ENCODE measurements at places on chromosomes 3 and 15.

DNA sequence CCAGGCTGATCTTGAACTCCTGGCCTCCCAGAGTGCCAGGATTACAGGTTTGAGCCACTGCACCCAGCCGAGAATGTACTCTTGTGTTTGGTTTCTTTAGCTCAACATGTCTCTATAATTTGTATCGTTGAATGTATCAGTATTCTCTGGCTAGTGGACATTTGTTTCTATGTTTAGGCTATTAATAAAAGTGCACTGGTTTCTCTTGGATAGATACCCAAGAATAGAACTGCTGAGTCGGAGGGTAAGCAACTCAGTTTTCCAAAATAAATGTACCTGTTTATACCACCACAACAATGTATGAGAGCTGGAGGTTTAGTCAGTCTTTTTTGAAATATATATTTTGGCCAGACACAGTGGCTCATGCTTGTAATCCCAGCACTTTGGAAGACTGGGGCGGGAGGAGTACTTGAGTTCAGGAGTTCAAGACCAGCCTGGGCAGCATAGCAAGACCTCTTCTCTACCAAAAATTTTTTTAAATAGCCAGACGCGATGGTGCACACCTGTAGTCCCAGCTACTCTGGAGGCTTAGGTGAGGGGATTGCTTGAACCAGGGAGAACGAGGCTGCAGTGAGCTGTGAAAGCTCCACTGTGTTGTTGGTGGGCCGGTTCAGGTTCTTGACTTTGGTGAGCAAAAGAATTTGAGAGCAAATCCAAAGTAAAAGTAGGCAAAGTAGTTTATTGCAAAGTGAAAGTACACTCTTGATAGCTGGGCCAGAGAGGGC is 7.7 kb upstream of the IVD start:
- DNase-seq = no peak

GRCh38 chr15:30990036-30990435 is 1.4 kb downstream of the MTMR10 start:
- no peak for DNase-seq

- no peak for DNase-seq
Measured at GRCh38 chr3:100992231-100993012, 799 bp downstream of the ABI3BP start.

- DNase-seq = no peak
Measured at GRCh38 chr3:125675791-125676190, 80.5 kb upstream of the OSBPL11 start.

DNA sequence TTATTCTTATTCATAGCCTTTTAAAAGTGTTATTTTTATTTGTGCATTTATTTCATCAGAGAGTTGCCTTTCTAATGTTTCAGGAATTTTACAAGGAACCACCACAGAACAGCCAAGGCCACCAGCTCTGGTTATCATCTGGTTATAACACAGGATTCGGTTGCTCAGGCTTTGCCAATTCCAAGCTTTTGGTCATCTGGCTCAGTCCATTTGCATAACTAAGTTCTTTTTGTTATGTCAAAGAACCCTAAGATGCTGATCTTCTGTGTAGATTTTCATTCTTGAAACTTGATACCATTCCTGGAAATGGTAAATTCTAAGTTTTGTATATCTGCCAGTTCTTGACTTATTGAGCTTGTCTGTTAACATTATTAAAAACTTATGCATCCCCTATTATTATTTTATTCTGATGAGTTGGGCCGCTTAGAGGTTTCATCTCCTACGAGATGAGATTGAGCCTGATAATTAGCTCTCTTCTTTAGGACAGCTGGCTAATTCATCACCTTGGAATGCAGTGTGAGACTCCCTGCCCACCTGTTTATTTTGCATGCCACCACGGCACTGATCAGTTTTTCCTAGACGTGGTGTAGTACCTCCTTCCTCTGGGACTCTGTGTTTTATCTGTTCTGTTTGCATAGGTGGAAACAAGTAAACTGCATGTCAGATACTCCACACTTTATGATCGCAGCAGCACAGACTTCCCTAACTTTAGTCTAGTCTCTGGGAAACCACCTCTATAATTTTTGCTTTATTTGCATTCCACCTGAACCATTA is 264.8 kb downstream of the SLCO3A1 start:
- DNase-seq = no peak

DNA sequence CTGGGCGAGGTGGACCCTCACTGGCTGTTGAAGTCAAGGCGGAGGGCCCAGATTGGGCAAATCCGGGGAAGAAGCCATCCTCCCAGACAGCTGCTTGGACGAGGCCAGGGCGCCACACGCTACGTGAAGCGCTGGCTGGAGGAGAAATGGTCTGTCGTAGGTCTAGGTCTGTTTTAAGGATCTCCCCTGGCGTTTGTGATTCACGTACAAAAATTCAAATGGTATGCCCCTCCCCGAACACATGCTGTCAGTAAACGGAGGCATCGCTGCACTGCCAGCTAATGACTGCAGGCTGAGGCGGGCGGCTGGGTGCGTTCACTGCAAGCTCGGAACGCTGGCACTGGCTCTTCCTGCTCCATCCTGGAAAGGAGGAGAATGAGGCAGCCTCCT is 69.9 kb downstream of the EPHB3 start:
- DNase-seq = no peak

DNA sequence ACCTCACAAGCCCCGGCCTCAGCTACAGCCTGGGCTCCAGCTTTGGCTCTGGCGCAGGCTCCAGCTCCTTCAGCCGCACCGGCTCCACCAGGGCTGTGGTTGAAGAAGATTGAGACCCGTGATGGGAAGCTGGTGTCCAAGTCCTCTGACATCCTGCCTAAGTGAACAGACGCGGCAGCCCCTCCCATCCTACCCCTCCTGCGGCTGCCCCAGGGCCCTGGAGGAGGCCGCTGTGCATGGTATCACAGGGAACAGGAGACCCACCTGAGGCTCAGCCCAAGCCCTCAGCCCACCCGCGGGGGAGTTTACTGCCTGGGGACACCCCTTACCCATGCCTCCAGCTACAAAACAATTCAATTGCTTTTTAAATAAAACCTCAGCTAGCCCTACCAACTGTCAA is 6.0 kb upstream of the LARP6 start:
- DNase-seq = no peak

DNA sequence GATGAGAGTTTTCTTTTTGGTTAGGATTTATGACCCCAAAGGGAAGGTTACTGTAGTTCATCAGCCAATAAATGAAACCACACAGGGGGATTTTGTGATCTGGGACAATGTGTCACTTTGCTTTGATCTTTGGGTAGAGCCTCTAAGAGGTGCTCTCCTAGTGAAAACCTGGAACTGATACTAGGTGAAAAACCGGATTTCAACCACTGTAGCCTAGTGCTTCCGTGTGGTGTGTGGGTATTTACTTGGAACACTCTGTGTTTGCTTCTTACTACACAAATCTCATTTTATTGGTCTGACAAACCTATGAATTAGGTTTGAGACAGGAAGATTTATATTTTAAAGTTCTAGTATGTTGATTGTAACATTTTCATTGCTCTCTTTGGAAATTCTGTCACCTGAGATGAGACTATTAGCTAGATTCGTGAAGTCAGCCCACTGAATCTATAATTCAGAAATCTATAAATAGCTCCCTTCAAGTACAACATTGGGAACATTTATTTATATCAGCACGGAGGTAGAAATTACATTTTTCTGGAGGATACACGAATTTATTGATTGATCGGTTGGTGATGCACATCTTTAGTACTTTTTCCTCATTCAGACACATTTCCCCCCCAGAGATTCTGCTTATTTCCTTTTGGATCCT is 119.8 kb downstream of the AKAP13 start:
- no peak for DNase-seq

DNA sequence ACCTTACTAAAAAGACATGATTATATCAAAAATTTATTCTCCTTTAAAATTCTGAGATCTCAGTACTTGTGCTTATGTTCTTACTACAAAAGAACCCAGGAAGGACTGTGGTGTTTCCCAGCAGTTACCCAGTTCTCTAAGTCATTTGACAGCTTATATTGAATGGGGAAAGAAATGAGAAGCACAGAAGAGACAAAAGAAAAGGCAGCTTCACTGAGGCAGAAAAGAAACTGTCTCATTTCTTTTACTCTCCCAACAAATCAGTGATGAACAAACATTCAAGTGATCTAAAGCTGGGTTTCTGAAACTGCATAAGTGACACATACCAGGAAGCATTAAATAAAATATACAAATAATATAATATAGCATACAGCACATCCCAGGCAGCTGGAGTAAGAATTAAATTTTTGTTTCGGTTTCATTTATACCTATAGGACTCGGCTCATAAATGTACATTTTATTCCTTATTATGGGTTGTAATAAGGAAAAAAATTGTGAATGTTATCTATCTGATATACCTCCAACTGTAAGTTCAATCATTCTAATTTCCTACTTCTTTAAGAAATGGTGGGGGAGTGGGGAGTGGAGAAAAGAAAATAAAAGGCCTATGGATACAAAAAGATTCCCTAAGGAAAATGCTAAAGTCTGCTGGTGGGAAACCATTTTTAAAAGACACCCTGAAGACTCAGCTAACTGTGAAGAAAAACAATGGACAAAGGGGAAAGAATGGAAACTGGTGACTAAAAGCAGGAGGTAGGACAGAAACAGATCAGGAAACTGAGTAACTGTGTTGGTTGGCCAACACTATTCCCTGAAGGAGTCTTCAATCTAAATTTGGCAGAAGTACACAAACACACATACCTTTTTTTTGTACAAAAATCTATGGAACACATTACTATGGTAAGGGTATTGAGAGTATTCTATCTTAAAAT is 156.8 kb downstream of the TBC1D5 start:
- DNase-seq = peak; percentile 26

- no peak for DNase-seq
Measured at GRCh38 chr15:96122077-96123027, 208.1 kb upstream of the NR2F2 start.

DNA sequence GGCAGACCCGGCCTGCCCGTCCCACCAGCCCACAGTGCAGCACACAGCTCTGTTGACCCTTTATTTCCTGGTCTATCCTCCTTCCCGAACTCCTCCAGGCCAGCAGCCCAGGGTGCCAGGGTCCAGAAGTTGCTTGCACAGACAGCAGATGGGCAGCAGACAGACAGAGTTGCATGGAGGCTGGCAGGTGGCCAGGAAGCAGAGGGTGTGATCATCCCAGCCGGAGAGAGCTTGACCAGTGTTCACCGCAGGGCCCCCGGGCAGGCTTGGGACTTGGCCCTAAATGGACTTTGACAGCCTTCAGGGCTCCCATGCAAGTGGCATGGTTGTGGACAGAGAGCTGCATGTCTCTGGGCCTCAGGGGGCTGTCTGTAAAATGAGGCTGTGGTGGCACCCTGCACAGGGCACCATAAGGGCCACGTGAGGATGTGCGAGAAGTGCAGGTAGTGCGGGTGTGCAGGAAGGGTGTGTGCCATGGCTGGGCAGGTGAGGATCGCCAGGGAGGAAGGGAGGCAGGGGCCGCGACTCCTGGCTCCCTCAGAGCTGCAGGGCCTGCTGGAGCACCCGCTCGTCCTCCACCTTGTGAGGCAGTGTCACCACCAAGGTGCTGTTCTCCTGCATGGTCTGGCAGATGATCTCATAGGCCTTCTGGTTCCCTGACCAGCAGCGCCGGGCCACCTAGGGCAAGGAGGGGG is 6.3 kb upstream of the ZXDC start:
- DNase-seq = no peak

DNA sequence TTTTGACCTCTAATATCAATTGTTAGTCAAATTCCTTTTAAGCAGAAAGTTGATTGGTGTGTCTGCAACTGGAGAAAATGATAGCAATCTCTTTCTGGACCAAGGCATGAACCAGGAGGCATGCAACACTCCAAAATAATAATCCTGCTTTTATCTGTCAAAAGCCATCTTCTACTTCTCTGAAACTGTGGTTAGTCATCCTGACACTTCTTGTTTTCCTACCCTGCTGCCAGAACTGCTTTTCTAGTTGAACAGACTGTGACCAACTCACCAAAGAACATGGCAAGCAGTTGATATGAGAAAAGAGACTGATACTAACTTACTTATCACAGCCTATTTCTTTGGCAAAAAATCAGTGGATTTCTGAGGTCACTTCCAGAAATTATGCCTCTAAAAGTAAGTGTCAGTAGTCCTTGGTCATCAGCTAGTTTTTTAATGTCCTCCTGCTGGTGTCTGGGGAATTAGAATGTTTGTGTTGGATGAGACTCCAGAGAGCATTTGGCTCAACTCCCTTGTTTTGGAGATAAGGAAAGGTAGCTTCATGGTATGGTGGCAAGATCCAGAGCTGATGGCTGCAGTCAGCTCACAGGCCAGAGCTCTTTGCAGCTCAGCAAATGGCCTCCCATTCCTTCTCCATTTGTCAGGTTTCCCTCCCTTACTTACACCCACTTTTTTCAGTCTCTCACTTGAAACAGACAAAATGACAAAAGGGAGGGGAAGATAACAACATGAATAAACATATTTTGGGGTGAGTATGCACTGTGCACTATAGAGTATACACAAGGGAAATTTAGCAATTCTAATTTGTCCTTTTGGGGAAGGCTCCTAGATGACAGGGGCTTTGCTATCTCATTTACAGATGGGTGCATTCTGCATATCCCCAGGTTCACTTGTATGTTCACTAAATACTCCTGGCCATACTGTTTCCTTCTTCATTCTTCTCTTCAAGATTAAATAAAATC is 7.0 kb downstream of the CRYGS start:
- no peak for DNase-seq

GRCh38 chr3:69244039-69244438 is 121.6 kb upstream of the LMOD3 start:
- no peak for DNase-seq

GRCh38 chr3:77142578-77142977 is 102.7 kb downstream of the ROBO2 start:
- DNase-seq = no peak

- no peak for DNase-seq
Measured at GRCh38 chr15:70142072-70142321, 44.3 kb upstream of the TLE3 start.

DNA sequence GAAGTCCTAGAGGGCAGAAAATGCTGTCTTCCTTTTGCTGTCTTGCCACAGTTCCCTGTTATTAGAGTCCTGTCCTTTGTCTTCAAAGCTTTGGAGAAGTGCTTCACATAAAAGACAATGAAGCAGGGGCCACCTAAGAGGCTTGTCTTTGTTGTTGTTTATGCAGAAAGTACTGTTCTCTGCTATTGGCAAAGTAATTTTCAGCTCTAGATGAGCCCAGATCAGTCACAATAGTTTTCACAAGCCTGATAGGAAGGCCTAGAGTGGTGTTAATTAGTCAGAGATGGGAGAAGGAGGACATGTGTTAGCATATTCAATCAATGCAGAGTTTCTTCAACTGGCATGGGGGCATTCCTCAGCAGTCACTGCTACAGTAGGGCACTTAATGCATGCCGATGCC is 300.0 kb downstream of the PTPRG start:
- DNase-seq = no peak

- no peak for DNase-seq
Measured at GRCh38 chr3:188744166-188744565, 427.6 kb upstream of the TPRG1 start.

GRCh38 chr3:196186651-196187573 is 24.3 kb downstream of the ZDHHC19 start:
- DNase-seq = no peak

- DNase-seq = no peak
Measured at GRCh38 chr15:66738116-66738515, 36.1 kb downstream of the SMAD6 start.

Data from globus pallidus (tissue), 1 donor.